ENCODE measurements at places on chromosomes 7 and 10.

DNA sequence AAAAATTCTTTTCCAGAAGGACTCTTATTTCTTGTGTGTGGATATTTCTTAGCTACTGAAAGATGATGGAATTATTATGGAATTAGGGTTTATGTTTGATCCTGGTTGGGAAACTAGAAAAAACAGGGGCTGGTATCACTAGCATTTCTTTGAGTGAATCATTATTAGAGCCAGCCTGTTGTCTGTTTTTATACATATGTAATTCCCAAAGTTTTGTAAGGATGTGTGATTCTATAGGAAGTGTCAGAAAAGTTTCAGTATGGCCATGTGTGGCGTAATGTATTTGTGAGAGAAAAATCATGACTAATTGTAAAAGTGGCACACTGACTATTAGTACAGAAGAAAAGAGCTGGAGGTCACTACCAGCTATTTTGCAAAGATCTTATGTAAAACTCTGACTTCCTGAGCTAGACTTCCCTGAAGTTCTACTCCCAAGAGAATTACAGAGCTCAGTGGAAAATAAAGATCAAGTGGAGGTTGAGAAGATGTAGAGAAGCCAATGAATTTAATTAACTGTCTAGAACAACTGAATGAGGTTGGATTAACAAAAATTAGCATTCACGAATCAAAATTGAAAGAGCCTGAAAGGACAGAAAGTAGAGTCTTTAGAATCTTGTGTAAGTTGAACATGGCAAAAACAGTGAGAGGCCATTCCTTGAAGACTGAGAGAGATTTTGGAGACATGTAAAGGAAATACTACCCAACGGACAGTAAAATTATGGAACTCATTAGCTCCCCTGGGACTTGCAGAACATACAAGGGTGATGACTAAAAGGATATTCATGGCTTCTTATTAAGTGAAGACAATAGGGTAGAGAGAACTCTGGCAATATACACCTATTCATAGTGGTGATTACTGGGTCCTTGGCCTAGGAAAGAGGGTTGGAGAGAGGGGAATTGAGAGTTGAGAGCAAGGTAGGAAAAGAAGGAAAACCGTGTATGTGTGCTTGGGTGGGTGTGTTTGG lies 12.5 kb downstream of the ZNF365 start:
- no peak for DNase-seq

DNA sequence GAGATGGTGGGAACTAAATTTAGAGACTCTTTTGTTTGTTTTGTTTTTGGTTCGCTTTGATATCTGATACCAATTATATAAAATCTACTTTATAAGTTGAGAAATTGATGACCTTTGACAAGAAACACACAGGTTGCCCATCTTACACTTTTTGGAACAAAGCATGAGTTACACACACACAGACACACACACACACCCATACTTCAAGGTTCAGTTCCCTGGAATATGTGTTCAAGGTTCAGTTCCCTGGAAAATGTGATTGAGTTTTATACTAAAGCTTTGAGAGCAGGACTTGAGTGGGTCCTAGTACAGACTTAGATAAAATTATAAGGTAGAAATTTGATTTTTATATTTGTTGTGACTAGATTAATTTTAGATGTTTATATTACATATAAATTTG lies 134.2 kb upstream of the PRR15 start:
- no peak for DNase-seq

- no peak for DNase-seq
Observed at GRCh38 chr7:142420554-142421362, 162.9 kb upstream of the PRSS58 start.

DNA sequence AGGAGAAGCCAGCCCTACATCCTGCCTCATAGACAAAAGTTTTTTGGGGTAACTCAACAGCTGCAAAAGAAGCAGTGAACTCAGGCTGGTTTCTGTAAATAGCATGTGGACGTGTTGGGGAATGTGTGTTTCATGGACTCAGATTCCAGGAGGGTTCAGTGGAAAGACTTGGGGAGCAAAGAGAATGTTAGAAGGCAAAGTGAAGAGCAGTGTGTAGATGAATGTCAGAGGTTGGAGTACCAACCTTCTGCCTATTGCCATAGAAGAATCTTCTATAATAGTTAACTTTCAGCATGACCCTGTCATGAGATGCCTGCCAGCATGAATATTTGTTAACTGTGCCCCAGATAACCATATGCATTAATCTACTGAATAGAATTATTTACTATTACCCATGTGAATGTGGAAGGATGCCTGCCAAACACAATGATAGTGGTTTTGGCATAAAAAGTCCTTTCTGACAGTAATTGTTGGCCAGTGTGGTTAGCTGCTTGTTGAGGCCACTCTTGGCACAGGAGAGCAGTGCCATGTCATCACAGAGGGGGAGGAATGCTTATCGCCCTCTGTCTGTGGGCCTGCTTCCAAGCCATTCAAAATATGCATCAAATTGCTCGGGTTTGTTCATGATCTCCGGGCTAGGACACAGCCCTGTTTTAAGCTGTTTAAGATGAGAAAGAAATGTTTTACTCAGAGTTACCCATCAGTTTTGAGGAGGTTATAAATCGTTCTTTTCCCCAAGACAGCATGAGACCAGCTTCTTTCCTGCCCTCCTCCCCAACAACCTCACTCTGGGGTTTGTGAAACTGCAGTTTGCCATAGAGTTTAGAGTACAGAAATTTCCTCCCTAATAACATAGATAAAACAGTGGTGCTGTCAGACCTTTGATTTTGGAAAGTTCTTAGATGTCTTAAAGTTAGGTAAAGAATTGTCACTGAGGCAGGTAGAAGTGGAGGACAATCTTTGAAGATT lies 165.3 kb downstream of the WNT2 start:
- peak; percentile 64 for DNase-seq

DNA sequence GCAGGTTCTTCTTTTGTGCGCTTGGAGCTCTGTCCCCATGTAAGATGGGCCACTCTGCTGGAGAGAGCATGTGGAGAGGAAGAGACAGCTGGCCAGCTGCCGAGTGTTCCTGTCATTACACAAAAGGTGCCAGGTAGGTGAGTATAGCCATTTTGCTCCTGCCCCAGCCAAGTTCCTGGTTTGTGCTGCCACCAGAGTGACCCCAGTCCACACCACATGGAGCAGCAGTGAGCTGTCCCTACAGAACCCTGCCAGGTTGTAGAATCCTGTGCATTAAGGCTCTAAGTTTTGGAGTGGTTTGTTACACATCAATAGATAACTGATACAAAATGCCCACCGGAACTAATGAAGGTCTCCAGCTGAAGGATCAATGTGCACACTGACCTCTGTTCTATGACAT lies 84.6 kb upstream of the GHITM start:
- DNase-seq, result no peak

- DNase-seq, result no peak
Observed at GRCh38 chr7:95476072-95476847, 9.5 kb upstream of the ASB4 start.

DNA sequence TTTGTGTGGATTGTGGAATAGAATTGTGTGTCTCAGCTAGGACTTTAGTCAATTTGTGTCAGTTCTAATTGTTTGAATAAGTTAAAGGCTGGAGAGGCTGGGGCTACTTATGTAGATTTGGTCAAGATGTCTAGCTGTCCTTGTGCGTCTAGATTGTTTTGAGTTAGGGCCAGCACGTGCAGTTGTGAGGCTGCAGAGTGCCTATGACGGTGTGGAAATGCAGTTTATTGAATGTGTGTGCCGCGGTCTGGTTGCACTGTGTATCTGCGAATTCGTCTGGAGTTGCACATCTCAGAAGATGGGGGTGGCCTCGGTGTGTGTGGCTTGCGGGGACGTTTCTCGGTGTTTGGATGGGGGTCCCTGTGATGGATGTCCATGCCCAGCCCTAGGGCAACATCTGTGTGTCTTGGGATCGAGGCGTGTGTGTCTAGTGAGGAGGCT lies 10.2 kb downstream of the EMX2 start:
- DNase-seq, result no peak

GRCh38 chr10:17510242-17510908 lies 56.0 kb upstream of the ST8SIA6 start:
- DNase-seq, result no peak

DNA sequence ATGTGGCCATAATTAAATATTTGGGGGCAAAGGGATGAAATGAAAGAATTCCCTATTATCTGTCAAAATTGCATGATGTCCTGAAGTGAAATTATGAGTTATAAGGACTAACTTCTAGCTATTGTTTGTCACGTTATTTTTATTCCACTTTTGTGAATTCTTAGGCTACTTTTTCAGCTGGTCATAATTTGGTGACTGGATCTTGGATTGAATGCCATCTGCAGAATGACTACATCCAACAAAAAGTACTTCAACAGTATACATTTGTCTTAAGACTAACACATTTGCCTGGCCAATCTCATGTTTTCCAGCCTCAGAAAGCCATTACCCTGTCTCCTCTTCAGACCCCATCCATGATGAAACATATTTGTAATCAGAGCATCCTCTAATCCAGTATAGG lies 48.1 kb upstream of the WNT16 start:
- no peak for DNase-seq

- DNase-seq, result no peak
Observed at GRCh38 chr10:22752272-22752889, 38.0 kb upstream of the PIP4K2A start.

GRCh38 chr10:130936851-130937250 lies 374.7 kb downstream of the TCERG1L start:
- no peak for DNase-seq

- DNase-seq, result no peak
Observed at GRCh38 chr10:791639-792038, 102.2 kb upstream of the DIP2C start.

GRCh38 chr7:94623820-94624219 lies 32.1 kb downstream of the SGCE start:
- no peak for DNase-seq

DNA sequence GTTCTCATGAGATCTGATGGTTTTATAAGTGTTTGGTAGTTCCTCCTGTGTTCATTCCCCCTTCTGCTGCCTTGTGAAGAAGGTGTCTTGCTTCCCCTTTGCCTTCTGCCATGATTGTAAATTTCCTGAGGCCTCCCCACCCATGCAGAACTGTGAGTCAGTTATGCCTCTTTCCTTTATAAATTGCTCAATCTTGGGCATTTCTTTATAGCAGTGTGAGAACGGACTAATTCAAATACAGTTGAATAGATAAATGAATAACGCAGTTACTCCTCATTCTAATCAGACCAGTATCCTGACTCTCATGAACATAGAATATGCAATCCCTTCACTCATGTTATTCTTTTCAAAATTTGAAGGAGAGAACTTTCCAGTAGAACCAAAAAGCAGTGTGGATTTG lies 375.0 kb upstream of the FZD8 start:
- DNase-seq, result no peak

DNA sequence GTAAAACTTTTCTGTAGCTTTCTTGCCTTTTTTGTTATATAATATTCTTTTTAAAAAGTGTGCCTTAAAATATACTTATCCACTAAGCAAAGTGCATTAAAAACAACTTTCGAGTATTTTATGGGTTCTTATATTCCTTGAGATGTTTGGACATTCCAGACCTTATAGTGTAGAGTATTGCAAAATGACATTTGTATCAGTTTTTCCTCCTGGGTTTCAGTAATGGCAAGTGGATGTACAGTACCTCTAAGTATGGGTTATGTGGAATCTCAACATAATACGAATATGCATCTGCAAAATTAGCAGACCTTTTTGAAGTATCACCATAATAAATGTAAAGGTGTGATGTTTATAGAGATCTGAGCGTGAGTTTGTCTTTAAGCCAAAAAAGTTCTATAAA lies 2.7 kb downstream of the CDK13 start:
- DNase-seq, result no peak

GRCh38 chr10:103575416-103576075 lies 82.0 kb downstream of the NEURL1 start:
- DNase-seq, result no peak

DNA sequence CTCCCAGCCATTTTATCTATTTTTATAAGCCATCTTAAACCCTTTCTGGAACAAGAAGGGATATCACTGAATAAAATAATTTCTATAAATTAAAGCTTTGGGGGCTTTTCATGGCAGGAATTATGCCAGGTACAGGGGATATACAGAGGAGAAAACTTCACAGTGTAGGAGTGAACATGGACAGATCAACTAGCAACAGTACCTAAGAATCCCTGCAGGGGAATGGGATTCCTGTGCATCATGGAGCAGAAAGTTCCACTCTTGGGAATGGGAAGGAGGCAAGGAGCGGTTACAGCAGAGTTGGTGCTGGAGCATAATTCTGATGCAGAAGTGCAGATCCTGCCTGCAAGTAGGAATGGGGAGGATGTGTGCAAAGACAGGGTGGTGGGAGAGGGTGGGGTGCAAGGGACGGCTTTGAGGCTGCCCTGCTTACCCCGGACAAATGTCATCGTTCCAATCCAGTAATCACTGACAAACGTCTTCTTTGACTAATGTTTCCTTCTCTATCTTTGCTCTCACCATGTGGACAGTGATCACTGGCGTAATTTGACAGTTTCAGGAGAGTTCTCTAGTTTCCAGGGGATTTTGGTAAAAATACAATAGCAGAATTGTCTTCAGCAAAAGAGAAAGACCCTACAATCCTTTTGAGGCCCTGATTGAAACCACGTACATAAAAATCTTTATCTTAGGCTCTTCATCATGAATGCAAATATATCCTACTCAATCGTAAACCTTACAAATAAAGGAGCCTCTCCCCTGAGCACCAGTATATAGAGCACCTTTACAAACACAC lies 196.7 kb downstream of the HECW1 start:
- DNase-seq, result no peak

DNA sequence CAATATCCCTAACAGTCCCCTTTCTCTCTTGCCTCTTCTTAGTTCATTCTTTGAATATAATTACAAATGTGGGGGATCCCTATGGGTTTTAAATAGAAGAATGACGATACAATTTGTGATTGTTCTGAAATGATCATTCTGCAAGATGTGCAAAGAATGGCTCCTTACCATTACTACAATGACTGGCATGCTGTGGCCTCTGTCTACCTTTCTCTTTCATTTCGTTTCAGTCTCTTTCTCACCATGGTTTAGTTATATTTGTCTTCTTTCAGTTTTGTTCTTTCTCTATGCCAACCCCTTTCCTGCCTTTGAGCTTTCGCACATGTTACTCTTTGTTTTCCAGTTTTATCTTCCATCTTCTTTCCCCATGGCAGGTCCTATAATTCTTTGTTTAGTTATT lies 176.5 kb downstream of the SUGCT start:
- DNase-seq, result no peak

- no peak for DNase-seq
Observed at GRCh38 chr7:20249376-20249775, 32.2 kb upstream of the MACC1 start.

Measured in right lung (tissue), 10 donors.